Naive thymus-derived CD4-positive, alpha-beta T cell (primary cell): ENCODE measurements at places on chromosomes 3 and 15. TPM values are rescaled to one million over a fixed set of nuclear protein-coding genes. Genes with fewer than 3 reads are reported as not detected.

DNA sequence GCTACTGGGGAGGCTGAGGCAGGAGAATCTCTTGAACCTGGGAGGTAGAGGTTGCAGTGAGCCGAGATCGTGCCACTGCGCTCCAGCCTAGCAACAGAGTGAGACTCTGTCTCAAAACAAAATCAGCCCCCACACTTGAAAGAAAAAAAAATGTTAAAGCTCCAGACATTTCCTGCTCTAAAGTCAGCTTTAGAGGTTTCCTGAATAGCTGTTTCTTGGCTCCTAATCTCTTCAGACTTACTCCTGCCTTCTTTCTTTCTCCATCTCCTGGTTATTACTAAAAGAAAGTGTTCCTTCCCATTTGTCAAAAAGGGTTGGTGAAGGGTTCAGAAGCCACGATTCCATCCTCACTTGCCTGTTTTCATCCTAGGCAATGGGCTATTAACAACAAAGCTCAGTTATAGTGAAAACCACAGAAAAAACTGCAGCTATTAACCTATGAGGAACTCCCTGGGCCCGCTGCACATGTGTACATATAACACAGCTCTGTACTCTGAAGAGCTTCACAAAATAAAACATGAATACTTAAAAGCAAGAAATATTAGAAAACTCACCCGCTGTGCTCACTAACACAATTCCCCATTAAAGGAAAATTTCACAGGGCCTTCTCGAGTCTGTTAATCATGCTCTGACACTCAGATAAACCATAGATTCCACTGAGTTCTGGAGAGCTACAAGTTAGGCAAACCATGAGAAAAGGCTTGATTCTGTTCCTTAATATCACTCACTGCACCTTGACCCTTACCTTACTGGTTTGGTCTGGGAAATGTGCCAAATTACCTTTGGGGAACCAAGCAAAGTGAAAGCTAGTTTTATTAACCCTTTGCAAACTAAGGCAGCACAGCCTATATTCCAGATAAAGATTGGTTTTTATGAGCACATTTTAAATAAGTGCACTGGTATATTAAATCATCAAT lies 89.9 kb upstream of the TSPAN3 start:
- H3K27me3 ChIP-seq = no peaks in the 10 kb centered on the region
- no peaks in the 10 kb centered on the region for H3K36me3 ChIP-seq
- no peak overlapping the region for H3K4me3 ChIP-seq
- no peaks in the 10 kb centered on the region for H3K4me1 ChIP-seq
- DNase-seq = peak; percentile 56

DNA sequence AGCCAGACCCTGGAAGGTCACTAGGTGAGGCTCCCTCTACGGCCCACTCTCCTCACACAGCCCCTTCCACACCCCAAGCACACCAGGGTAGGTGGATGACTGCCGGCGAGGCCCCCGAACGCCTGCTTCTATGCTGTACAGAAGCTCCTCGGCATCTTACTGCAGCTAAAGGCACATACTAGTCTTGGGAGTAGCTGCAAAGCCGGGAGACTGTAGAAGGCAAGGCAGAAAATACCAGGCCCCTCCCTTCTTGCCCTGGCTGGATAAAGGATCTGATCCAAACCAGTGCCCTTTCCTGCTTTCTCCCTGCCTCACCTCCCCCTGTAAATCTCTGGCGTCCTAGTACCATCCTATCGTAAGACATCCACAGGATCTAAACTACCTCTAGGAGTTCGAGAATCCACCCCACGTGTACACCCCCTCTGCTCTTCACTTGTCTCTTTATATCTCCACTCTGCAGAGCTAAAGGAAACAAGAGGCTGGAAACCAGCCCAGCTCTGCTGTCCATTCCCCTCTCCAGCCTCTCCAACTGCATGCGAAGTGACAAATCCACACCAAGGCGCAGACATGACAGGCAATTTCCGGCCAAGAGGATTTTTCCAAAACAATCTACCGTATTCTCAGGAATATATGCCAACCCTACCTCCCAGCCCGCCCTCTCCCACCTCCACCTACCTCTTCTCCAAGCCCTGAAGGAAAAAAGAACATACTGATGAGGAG lies 11.8 kb downstream of the TNK2 start:
- H3K27me3 ChIP-seq = no peaks in the 10 kb centered on the region
- peak overlapping the region; percentile 98 for H3K4me3 ChIP-seq
- H3K36me3 ChIP-seq = no peaks in the 10 kb centered on the region
- H3K4me1 ChIP-seq = peaks cover 7% of the 10 kb centered on the region
- peak overlapping the region; percentile 75 for H3K27ac ChIP-seq

DNA sequence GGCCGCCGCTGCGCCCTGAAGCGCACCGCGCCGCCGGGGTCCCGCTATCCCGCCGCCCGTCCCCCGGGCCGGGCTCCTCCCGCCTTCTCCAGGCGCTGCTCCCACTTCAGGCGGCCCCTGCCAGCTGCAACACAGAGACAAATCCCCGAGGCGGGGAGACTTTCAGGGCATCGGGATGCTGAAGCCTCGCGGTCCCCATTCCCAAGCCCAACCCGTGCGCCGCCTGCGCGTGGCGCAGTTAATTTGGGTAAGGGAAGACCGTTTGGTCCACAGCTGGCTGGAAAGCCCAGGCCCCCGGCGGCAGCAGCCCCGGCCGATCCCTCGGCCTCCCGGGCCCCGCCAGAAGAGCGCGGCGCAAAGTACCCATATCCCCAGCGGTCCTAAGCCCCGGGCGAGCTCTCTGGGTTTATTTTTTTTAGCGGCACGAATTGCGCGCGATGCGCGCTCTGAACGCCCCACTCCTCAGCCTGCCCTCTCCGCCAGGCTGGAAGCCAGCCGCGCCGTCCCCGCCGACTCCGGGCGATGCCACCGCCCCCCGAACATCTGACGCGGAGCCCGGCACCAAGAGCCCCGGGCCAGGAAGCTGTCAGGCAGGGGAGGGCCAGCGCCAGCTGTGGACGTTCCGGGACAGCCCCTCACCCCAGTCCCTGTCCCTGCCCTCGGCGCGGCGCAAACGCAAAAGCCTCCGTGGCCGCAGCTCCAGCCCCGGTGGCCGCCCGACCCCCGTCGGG lies 517 bp downstream of the FBN1 start:
- no peaks in the 10 kb centered on the region for H3K36me3 ChIP-seq
- H3K4me3 ChIP-seq = no peak overlapping the region
- H3K27ac ChIP-seq = no peak overlapping the region
- peak; percentile 35 for DNase-seq

DNA sequence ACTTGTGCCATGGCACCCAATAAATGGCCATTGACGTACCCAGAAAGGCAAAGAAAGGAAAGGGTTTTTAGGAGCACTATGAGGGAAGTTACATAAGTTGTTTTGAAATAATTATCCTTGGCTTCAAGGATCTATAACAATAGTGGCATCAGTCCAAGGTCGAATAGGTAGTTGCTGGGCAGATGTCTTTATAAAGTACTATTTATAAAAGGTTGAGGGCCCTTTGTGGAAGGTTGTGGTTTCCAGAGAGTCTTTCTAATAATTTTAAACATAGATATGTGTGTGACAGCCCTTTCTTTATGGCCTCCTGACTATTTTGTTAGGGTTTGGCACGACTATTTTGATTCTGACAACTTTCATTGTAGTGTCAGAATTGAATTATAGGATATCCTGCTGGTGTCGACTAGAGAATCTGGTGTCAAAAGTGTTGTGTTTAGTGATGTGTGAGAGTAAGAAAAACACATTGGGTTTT lies 260.5 kb downstream of the PYDC2 start:
- DNase-seq = no peak
- H3K27ac ChIP-seq = no peak overlapping the region
- no peaks in the 10 kb centered on the region for H3K27me3 ChIP-seq
- no peaks in the 10 kb centered on the region for H3K36me3 ChIP-seq
- H3K4me3 ChIP-seq = no peak overlapping the region

- H3K4me3 ChIP-seq = no peak overlapping the region
- H3K36me3 ChIP-seq = no peaks in the 10 kb centered on the region
- no peak overlapping the region for H3K27ac ChIP-seq
These were observed 11.1 kb downstream of the FAH start for GRCh38 chr15:80163897-80164296.

DNA sequence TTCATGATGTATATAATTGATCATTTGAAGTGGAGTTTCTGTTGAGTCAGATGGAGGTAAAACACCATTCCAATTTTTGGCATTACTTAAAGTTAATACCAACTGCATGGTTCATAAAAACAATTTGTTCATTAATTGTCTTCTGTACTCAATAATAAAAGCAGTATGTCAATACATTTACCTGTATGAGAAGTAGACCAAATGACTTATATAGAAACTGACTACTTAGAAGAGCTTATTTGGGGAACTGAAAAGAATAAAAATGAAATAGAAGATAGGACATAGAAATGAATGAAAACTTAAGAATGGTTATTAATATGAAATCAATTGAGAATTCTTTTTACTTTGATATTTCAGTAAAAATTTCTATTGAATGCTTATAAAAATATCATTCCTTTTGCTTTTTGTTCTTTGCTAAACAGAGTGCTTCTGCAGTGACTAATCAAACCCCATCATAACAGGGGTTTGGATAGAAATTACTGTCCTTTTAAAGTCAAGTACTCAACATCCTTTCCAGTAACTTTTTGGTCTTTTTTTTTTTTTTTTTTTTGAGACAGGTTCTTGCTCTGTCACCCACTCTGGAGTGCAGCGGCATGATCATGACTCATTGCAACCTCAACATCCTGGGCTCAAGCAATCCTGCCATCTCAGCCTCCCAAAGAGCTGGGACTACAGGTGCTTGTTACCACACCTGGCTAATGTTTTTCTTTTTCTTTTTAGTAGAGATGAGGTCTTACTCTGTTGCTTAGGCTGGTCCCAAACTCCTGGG lies 6.5 kb upstream of the CRYBG3 start:
- no peaks in the 10 kb centered on the region for H3K27me3 ChIP-seq
- no peak for DNase-seq
- no peak overlapping the region for H3K27ac ChIP-seq

- no peak for DNase-seq
- no peaks in the 10 kb centered on the region for H3K36me3 ChIP-seq
- no peak overlapping the region for H3K4me3 ChIP-seq
- H3K27ac ChIP-seq = no peak overlapping the region
- H3K4me1 ChIP-seq = no peaks in the 10 kb centered on the region
These were observed 251.0 kb upstream of the TLE3 start for GRCh38 chr15:70348581-70349344.

DNA sequence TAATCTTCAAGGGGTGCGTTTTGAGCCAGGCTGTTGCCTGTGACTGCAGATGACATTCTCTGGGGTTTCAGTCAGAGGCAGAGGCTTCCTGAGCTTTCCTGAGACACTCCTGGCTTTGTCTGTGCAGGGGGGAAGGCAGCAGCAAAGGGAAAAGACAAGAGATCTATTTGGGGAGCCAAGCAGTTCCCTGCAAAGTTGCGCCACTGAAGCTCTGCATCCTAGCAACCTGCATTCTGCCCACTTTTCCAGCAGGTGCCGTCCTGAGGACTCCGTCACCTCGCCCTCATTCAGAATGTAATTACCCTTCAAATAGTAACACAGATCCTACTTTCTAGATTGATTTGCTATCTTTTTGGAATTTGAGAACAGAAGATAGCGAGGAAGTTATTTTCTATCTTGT lies 1.9 kb upstream of the TMEM158 start:
- H3K27ac ChIP-seq = no peak overlapping the region
- peaks cover 8% of the 10 kb centered on the region for H3K27me3 ChIP-seq
- peaks cover 7% of the 10 kb centered on the region for H3K4me1 ChIP-seq
- no peaks in the 10 kb centered on the region for H3K36me3 ChIP-seq

DNA sequence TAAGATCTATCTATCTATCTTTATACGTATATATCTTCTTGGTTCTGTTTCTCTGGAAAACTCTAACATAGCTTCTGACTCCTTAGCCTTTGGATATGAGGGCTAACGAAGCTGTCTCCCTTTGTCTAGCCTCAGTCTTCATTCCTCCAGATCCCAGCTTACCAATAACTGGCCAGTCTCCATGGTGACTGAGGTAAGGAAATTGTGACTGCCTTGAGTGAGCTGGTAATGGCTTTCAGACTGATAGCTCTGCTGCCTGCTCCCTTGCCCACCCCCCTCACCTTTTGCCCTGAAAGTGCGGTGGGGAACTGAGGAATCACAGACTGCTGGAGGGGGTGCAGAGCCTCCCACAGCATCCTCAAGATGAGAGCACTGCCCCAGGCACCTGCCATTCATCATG lies 65.8 kb upstream of the ABHD17C start:
- H3K36me3 ChIP-seq = no peaks in the 10 kb centered on the region
- H3K4me1 ChIP-seq = no peaks in the 10 kb centered on the region
- no peak overlapping the region for H3K27ac ChIP-seq
- no peak overlapping the region for H3K4me3 ChIP-seq
- DNase-seq = no peak

DNA sequence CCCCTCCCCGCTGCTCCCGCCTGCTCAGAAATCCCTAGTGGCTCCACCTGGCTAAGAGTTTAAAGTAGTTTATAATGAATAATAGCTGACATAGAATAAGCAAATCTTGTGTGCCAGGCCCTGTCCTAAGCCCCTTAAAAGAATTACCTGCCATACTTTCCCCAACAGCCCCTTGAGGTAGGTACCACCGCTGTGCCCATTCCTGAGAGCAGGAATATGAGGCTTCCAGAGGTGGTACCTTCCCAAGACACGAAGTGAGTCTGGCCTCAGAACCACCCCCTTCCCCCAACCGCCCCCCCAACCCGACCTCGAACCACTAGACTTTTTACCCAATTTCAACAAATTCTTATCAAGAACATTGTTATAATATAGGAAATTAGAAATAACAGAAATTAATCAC lies 1.2 kb downstream of the ABHD6 start:
- no peaks in the 10 kb centered on the region for H3K36me3 ChIP-seq
- peaks cover 6% of the 10 kb centered on the region for H3K4me1 ChIP-seq
- H3K4me3 ChIP-seq = peak overlapping the region; percentile 86
- no peak overlapping the region for H3K27ac ChIP-seq
- DNase-seq = no peak

GRCh38 chr3:169494982-169495381 lies 168.5 kb downstream of the MECOM start:
- no peak overlapping the region for H3K4me3 ChIP-seq
- no peak for DNase-seq
- H3K4me1 ChIP-seq = no peaks in the 10 kb centered on the region
- no peak overlapping the region for H3K27ac ChIP-seq
- H3K27me3 ChIP-seq = no peaks in the 10 kb centered on the region

- H3K36me3 ChIP-seq = no peaks in the 10 kb centered on the region
- no peak overlapping the region for H3K4me3 ChIP-seq
- H3K27me3 ChIP-seq = no peaks in the 10 kb centered on the region
- DNase-seq = no peak
- no peak overlapping the region for H3K27ac ChIP-seq
- no peaks in the 10 kb centered on the region for H3K4me1 ChIP-seq
These were observed 12.1 kb upstream of the GATA2 start for GRCh38 chr3:128504963-128505730.

- no peak overlapping the region for H3K4me3 ChIP-seq
- no peak overlapping the region for H3K27ac ChIP-seq
- no peaks in the 10 kb centered on the region for H3K4me1 ChIP-seq
- H3K36me3 ChIP-seq = no peaks in the 10 kb centered on the region
- no peaks in the 10 kb centered on the region for H3K27me3 ChIP-seq
These were observed 13.4 kb upstream of the GHSR start for GRCh38 chr3:172461530-172462138.

Gene GREM1
- not detected for total RNA-seq

Gene P2RY1
- total RNA-seq = 0.08 TPM

Gene TRPM1
- total RNA-seq = not detected in 2 replicates

Gene SCG5
- total RNA-seq = 0.79 TPM

Gene GRM2
- 2.7 TPM for total RNA-seq

Gene U2SURP
- total RNA-seq = 172 TPM

Gene PRSS50
- not detected for total RNA-seq
